CD4-positive, alpha-beta T cell treated with Interleukin-2 at 100 ng/mL for 4 hours (primary cell): ENCODE measurements at places on chromosomes 12 and 14.

DNA sequence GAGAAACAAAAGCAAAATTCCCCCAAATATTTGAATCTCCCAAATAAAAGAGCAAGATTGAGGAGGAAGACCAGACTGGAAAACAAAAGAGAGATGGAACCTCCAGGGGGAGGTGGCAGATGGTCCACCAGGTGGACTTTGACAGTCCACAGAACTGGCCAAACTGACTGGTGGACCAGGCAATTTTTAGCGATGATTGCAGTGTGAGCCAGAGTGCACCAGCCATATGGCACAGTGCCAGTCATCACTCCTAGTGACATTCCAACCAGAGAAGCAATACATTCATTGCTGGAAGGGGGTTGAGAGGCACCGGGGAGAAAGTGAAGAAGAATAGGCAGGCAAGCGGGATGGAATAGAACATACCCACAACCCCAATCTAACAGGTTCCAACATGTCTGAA, 182.9 kb downstream of the EXOC5 start:
- no peak for DNase-seq

DNA sequence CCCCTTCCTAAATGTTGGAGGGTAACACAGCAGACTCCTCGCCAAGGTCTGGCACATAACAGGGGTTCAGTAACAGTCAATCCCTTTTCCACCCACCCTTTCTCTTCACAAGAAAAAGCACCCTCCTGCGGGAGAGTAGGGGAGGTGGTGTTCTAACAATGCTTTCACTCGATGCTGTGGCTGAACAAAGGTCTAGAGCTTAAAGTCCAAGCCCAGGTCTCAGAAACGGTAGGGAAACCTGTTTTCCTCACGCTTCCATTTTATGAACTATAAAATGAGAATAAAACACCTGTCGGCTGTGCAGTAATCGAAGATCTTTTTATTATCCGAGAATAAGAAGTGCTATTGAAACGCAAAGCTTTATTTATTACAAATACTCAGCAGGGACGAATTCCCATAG, 20.9 kb upstream of the CACNA2D4 start:
- DNase-seq, result no peak

DNA sequence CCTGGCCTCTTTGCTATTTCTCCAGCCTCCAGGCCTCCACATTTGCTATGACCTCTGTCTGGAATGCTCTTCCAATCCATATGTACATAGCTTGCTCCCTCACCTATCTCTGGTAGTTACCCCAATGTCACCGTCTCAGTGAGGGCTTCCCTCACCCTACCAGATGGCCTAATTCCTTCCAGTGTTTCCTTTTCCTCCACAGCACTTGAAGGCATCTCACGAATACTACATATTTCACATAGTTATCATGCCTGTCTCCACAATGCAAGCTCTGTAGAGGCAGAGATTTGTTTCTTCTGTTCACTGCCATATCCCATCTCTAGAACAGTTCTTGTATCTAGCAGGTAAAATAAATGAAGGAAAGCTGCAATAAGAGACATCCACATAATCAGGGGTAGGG, 21.3 kb upstream of the HSP90B1 start:
- no peak for DNase-seq

- no peak for DNase-seq
Measured at GRCh38 chr14:76331328-76332011, 44.5 kb upstream of the ESRRB start.

DNA sequence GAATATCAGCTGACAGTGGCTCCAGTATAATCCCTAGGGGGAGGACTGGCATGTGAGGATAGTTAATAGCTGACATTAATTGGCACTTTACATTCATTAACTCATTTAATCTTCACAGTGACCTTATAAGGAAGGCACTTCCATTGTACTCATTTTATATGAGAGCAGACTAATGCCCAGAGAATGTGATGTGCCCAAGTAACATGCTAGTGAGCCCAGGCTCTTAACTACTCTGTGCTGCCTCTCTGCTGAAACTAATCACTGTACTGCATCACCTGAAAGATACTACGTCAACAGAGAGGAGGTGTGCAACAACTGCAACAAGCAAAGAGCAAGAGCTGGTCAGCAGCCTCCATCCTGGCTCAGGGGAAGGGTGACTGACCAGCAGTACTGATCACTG, 40.1 kb downstream of the GALNT4 start:
- no peak for DNase-seq

GRCh38 chr12:67659292-67659691, 10.7 kb downstream of the DYRK2 start:
- DNase-seq, result no peak

- no peak for DNase-seq
Measured at GRCh38 chr14:36021030-36021422, 155.5 kb downstream of the PTCSC3 start.

DNA sequence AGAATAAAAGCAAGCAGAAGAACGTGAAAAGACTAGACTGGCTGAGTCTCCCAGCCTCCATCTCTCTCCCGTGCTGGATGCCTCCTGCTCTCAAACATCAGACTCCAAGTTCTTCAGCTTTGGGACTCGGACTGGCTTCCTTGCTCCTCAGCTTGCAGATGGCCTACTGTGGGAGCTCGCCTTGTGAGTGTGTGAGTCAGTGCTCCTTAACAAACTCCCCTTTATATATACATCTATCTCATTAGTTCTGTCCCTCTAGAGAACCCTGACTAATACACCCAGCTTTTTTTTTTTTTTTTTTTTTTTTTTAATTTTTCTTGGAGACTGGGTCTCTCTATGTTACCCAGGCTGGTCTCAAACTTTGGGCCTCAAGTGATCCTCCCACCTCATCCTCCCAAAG, 46.9 kb downstream of the ACTN1 start:
- no peak for DNase-seq

GRCh38 chr14:72810201-72810600, 83.7 kb downstream of the DPF3 start:
- DNase-seq, result peak; percentile 39

- no peak for DNase-seq
Measured at GRCh38 chr12:96075560-96075959, 40.2 kb upstream of the LTA4H start.

DNA sequence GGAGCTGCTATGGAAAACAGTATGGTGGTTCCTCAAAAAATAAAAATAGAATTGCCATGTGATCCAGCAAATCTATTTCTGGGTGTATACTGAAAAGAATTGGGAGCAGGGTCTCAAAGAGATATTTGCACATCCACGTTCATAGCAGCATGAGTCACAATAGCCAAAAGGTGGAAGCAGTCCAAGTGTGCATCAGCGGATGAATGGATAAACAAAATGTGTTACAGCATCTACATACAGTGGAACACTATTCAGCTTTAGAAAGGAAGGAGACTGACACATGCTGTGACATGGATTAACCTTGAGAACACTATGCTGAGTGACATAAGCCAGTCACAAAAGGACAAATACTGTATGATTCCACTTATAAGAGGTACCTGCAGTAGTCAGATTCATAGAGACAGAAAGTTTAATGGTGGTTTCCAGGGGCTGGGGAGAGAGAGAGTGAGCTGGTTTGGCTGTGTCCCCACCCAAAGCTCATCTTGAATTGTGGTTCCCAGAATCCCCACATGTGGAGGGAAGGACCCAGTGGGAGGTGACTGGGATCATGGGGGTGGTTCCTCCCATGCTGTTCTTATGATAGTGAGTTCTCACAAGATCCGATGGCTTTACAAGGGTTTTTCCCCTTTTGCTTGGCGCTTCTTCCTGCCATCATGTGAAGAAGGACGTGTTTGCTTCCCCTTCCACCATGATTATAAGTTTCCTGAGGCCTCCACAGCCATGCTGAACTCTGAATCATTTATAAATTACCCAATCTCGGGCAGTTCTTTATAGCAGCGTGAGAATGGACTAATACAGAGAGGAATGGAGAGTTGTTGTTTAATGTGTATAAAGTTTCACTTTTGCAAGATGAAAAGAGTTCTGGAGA, 17.6 kb upstream of the TBC1D30 start:
- DNase-seq, result no peak

- DNase-seq, result no peak
Measured at GRCh38 chr12:110006115-110006514, 6.9 kb downstream of the ANKRD13A start.

DNA sequence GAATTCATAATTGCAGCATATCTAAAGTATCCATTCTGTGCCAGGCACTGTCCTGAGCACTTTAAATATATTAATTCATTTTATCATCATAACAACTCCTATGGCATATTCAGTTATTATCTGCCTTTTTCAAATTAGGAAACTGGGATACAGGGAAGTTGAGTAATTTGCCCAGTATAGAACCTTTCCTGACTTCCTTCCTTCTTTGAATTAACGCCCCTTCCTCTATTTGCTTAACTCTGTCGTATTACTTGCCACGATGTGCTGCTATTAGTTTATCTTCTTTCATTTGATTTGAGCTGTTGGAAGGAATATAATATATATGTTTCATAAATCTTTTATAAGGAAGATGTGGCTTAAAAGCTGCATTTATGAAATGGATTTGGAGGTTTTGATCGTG, 25.4 kb upstream of the FAM177A1 start:
- no peak for DNase-seq

- no peak for DNase-seq
Measured at GRCh38 chr12:71641390-71641789, 22.3 kb downstream of the ZFC3H1 start.

DNA sequence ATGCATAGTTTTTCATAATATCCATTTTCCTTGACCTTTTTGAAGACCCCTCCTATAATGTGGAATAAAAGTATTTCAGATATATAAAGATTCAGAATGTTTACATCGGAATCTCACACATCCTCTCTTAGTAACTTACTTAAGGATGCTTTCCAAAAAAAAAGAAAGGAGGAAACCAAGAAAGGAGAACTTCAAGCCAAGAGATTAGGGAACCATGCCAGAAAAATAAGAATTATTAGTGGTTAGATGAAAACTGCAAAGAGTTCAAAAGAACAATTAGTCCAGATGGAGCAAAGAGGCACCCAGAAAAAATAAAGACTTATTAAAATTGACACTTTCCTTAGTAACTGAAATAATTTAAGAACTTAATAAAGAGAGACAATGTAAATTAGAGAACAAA, 179.2 kb downstream of the DUSP6 start:
- no peak for DNase-seq

DNA sequence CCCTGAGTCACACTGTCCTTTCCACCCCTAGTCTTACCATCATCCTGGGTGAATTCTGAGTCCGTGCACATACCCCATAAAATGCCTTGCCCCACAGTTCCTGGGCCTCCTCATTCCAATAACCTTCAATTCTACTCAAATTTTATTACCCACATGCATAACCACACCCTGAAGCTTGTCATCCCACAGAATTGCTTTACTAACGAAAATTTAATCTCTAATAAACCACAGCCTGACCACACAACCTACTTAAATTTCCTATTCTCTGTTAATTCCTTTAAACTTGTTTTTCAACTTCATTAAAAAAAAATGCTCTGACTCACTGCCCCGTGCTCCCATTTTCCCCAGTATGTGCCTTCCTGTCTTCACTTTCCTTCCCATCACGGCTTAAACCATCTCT, 205.9 kb downstream of the PHLDA1 start:
- DNase-seq, result no peak

GRCh38 chr14:32762886-32763285, 175.8 kb upstream of the NPAS3 start:
- DNase-seq, result no peak

- no peak for DNase-seq
Measured at GRCh38 chr12:101945369-101946232, 68.2 kb downstream of the DRAM1 start.

- no peak for DNase-seq
Measured at GRCh38 chr12:29212682-29213403, 63.8 kb downstream of the FAR2 start.

GRCh38 chr12:100184549-100185145, 16.0 kb upstream of the ACTR6 start:
- no peak for DNase-seq

DNA sequence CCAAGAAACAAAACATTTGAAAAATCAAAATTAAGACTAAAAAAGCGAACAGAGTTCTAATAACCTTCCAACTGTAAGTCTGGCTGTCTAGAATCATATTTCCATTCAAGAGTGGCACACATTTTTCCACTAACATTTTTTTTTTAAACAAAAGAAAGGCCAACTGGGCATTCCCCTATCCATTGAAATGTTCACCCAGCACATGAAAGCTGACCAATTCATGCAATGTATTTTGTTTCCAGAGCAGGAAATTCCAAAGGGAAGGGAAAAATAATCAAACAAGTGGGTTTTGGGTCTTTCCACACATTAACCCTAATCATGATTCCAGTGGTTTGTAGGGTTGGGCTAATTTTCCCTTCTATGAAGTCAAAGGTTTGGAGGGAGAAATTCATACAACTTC, 206.5 kb downstream of the CALM1 start:
- no peak for DNase-seq

DNA sequence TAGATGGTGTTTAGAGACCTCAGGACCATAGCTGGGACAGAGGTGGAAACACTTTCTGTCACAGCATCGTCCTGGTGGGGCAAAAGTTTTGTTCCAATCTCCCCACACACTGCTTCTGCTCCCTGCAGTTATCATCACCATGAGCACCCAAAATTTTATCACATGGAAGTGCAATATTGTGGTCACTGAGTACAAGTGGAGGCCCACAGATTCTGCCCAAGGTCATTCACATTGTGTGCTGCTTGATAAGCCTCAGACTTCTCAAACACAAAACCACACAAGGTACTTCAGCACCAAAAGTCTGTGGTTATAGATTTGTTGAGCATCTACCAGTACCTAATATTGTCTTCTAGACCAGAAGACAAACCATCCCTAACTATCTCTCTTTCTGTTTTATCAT, 554 bp upstream of the KRT77 start:
- DNase-seq, result no peak

DNA sequence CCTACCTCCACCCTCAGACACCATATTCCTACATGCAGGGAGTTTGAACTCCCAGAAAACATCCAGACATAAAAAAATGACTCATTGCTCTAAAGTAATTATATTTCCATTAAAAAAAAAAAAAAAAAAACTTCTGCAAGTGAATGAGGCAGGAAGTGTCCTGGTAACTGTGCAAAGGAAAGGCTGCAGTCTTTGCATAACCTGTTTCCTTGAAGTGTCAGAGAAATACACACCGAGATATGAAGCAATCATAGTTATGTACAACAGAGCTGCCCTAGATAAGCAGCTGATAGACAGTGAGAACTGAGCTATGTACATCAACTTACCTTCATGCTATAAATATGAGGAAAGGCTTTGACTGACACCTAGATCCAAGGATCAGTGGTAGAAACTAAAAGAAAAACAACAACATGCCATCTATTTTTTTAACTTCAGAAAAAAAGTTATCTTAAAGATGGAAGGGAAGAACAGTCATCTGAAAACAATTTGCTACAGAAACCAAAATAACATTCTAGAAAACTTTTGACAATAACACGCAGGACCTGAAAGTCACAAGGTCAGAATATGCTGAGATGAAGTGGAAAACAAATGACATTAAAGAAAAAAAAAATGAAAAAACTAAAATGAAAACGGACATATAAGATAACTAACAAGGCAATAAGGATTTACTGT, 263.2 kb downstream of the SEC23A start:
- no peak for DNase-seq

GRCh38 chr14:99183716-99184115, 88.3 kb downstream of the BCL11B start:
- DNase-seq, result no peak
